D721Med (cell line): ENCODE measurements at places on chromosomes 7 and 10.

GRCh38 chr10:131833446-131834080 lies 67.2 kb upstream of the PPP2R2D start:
- no peak for DNase-seq

- no peak for DNase-seq
Measured at GRCh38 chr7:4144811-4145510, 537.1 kb upstream of the FOXK1 start.

DNA sequence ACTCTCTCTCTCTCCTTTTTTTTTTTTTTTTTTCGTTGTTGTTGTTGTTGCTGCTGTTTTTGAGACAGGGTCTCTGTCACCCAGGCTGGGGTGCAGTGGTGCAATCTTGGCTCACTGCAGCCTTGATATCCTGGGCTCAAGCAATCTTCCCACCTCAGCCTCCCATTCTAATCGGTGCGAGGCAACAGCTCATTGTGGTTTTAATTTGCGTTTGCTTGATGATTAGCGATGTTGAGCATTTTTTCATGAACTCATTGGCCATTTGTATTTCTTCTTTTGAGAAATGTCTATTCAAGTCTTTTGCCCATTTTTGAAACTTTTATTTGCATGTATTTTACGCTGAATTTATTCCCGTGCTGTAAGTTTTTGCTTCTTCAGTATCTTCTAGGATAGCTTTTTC lies 13.3 kb upstream of the ZC3HAV1L start:
- no peak for DNase-seq

GRCh38 chr7:47551668-47552440 lies 30.1 kb downstream of the TNS3 start:
- no peak for DNase-seq

DNA sequence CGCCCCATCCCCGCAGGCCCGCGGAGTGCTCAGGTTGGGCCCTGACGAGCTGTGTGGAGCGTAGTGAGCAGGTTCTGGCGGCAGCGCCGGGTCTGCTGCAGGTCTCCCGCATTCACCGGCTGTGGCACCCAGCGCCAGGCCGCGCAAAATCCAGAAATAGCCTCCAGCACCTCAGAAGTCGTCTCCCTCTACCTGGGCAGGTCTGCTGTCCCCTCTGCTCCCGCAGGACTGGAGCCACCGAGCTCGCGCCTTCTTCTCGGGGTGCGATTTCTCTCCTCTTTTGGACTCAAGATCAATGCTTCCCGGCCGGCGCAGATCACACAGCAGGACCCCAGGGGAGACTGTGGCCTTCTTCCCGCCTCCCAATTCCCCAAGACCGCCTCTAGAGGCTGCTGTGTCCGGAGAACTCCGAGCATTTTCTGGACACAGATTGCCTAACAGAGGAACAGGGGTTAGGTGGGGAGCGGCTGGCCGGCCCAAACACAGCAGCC lies 8.4 kb downstream of the TLX1 start:
- DNase-seq, result no peak

DNA sequence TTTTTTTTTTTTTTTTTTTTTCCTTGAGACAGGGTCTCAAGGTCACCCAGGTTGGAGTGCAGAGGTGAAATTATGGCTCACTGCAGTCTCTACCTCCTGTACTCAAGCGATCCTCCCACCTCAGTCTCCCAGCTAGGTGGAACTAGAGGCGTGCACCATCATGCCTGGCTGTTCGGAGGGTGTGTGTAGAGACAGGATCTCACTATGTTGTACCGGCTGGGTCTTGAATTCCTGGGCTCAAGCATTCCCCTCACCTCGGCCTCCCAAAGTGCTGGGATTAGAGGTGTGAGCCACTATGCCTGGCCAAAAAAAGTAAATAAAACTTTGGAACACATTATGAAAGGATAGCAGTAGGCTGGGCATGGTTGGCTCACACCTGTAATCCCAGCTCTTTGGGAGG lies 39.6 kb upstream of the TNPO3 start:
- DNase-seq, result no peak
